Left renal pelvis (tissue), 4 donors: ENCODE measurements at places on chromosomes 3 and 15. TPM values are rescaled to one million over a fixed set of nuclear protein-coding genes. Genes with fewer than 3 reads are reported as not detected.

DNA sequence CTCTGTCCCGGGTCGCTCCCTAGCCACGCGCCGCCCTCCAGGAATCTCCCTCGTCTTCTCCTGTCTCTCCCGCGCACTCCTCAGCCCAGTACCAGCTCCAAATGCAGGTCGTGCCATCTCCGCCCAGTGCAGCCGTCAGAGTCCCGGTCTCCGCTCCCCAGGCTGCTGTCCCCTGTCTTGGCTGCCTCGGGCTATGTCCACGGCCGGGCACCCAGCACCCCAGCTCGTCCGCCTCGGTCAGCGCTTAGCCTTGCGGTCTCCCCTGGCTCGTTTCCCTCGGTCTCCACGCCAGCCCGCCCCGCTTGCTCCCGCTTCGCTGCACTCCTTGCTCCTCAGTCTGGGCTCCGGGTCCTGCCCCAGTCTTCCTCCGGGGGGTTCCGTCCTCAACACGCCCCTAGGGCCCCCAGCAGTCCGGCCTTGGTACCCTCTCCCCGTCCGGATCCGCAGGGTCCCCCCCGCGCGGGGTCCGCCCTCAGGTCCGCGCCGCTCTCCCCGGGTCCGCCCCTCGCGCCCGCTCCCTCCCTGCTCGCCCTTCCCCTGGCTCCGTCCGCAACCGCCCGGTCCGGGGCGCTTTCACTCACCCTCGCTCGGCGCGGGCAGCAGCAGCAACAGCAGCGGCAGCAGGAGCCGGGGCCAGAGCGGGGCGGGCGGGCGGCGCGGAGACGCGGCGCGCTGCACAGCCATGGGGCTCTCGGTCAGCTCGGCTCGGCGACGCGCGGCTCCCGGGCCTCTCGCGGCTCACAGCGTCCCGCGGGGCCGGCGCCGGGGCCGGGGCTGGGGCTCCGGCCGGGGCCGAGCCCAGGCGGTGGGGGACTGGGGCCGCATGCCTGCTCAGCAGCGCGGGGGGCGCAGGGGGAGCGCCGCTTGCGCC lies 462 bp downstream of the IGDCC3 start:
- no peak for DNase-seq

DNA sequence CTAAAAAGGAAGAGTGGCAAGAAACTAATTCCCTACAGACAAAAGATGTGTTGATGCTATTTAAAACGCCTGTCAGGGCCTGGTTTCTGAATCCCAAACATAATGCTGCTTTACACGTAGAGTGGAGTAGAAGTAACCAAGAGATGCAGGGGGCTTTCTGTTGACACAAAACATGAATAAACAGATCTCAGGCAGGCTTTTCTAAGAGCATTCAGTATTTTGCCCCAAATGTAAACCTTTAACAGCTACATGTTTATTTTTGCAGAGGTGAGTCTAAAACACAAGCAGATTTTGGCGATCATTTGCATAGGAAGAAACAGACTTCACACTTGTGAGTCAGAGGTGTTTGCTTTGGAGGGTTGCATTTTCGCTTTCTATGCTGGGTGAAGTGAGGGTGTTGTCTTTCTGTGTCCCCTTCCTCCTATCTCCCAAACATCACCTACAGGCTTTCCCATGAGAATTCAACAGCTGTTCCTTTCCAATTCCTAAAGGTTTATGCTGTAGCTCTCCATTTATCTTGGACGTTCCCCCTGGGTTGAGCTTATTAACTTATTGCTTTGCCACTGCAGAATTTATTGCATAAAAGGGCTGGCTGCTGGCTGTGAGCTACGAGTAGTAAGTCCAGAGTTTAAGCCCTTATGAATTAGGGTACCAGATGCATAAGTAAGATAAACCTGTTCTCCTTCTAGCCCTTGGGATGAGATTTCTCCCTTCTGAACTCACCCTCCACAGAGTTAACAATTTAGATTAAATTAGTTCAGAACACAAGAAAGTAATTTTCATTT lies 156.7 kb downstream of the DIPK2A start:
- no peak for DNase-seq

GRCh38 chr15:101491734-101492640 lies 2.5 kb upstream of the PCSK6 start:
- no peak for DNase-seq

GRCh38 chr3:196127308-196128040 lies 45.6 kb upstream of the TFRC start:
- DNase-seq = no peak

Gene SLC51B
- 10.9 TPM for polyA plus RNA-seq
